ENCODE measurements at places on chromosomes 1 and 21.

DNA sequence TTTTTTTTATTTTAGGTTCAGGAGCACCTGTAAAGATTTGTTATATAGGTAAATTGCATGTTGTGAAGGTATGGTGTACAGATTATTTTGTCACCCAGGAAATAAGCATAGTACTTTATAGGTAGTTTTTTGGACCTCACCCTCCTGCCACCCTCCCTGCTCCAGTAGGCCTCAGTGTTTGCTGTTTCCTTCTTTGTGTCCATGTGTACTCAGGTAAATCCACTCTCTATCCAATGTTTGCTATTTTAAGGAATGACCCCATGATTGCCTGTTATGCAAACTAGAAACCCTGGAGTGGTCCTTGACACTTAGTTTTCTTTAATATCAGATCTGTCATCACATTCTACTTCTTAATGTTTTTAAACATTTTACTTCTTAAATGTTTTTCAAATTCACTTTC is 33.9 kb downstream of the LHX9 start:
- no peak for DNase-seq

DNA sequence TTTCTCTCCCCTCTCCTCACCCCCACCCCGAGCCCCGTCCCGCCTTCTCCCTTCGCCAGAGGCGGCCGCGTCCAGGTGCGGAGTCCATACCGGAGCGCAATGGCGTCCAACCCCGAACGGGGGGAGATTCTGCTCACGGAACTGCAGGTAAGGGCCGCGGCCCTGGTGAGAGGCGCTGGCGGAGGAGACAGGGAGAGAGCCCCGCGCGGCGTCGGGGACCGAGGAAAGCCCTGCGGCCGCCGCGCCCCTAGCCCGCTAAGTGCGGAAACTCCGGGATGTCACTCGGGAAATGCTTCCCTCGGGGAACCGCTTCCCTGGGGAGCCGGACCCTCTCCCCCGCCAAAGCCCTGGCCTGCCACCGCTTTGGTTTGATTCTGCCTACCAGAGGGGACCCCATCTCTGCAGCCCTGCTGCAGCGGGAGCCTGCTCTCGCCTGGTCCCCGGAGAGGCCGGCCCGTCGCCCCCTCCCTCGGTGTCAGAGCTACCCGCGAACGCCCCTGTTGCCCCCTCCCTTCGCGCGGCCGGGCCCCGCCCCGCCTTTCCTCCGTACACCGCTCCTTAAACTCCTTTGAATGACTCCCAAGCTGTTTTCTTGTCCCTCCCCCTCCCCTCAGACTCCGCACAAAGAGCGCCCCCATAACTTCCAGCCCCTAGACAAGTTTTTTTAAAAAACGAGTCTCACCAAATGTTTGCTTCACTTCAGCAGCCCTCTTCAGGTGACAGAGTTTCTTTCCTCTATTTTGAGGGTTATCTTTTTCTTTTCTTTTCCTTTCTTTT is 597 bp downstream of the PKN2 start:
- DNase-seq: peak; percentile 20

DNA sequence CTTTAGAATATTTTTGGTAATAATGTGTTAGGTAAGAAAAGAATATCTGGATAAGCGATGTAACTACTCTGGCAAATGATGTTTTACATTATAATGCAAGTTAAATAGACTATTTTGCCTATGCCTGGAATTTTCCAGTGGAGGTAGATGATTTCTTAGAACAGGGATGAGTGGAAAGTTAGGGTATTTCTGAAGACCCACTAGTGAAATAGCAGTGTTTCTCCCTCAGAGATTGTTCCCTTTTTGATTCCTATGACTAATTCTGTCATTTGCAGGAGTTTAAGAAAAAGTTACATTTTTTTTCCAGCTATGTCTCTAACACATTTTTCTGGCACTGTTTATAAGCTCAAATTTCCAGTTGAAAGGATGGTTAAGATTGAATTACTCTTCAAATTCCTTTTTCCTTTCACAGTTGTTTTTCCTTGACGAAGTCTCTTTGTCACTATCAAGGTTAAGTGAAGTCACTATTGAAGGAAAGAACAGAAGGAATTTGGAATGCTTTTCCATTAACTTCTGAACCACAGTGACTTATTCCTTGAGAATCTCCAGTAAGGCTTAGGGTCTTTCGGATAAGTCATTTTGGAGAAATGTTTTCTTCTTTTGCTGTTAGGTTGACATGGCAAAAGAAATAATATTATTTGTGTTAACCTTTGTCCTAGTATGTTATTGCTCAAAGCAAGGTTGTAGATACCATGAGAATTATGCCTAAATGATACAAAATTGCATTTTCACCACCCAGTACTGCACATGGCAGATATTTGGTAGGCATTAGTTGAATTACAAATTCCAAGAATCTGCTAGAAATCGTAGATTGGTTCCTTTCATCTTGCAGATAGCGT is 42.9 kb upstream of the ZNF326 start:
- DNase-seq: no peak

DNA sequence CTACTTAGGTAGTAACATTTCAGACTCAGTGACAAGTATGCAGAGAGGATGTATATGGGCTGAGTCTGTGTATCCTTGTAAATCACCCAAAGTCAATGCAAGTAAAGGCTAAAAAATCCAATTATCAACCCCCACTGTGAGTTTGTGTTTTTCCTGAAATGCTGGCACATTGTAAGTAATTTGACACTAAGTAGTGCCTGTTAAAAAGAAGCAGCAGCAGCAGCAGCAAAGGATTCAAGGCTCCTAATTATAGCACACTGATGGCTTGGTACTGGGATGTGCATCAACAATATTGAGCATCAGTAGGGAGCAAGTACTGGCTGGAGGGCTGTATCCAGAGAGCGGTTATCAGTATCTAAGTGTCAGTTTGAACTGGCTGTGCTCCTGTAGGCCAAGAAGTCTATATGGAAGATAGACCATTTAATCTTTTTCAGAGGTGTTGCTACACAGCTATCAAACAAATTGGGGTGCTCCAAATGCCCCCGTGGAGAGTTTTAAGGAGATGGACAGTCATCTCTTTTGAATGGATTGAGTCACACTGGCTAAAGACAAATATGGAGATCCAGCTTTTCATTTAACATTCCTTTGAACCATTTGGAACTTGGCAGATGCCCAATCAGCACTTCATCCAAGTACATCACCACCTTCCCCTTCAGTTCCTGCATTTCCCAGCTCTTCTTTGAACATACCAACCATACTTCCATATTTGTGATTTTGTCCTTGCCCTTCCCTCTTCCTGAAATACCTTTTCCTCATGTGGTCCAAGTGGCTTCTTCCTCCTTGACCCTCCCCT is 241.2 kb upstream of the ST6GALNAC5 start:
- DNase-seq: no peak

- no peak for DNase-seq
Observed at GRCh38 chr1:43853161-43853921, 80.3 kb upstream of the ARTN start.

DNA sequence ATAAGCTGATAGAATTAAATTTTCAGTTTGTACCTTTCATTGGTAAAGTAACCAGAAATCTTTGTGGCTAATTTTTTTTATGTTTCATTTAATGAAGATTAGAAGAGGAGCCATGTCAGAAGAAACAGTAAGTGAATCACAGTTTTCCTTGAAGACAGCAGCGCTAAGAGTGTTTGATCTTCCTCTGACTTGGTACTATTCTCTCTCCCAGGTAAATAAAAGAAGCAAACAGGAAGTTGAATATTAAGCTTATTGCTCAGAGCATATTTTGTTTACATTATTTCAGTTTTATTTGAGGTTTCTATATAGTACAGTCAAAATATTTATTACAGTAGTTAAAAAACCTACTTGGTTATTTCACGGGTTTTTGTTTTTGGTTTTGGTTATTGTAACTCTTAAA is 3.7 kb downstream of the MIGA1 start:
- no peak for DNase-seq

DNA sequence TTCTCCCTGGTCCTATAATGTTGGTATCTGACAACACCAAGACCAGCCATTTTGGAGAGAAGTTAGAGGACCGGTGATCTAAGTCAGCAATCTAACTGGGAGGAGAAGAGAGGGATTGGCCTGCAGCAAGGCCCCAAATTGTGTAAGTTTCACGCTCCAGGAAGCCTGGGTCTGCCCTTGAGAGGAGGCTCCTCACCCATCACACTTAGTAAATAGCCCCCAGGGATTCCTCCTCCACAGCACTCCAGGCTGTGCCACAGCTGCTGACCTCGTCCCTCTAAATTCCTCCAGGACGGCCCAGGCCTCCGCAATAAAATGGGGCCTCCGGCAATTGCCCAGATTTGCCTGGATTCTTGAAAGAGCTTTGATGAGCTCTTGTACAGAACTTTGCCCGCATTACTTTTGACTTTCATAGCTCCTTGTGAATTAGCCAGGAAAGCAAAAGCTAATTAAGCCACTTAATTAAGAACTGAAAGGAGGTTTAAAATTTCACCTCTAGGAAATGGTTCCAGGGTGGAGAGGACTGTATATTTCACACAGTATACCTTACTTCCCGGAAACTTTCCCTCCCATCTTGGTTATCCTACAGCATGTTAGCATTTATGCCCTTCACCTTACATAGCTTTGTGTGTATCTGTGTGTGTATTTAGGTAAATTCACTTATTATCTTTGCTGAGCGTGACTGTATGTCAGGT is 90.5 kb downstream of the LAMC2 start:
- no peak for DNase-seq

DNA sequence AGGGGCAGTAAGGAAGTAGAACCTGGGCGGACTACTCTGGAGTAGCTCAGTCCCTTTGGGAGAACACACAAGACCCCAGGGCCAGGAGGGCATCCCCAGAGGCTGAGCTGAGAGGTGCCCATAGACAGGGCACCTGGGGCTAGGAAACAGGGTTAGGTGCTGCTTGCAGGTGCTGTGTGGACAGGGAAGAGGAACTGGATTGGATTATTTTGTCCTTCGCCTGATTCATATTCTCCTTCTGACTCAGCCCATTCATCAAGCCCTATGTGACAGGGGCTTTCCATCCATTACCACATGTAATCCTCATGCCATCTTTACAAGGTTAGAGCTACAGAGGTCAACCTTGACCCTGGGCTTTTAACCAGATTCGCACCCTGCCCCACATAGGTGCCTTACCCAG is 183.9 kb downstream of the C1orf94 start:
- DNase-seq: no peak

DNA sequence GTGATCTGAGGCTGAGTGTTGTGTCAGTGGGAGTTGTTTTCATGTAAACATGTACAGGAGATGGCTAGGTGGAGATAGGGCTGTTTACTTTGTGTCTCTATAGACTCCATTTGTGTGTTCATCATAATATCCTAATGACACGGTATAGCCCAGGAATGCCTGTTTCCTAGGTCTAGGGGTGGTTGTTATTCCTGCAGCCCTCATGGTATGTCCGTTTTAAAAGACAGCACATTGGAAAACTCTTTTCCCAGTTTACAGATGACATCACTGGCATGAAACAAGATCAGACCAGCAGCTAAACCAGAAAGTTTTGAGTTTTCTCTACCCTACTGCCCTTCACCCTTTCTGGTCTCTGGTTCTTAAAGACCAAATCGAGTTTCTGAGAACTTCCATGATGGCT is 227.3 kb upstream of the TMEM51 start:
- DNase-seq: no peak

GRCh38 chr1:42786097-42786496 is 1.3 kb downstream of the TMEM269 start:
- no peak for DNase-seq

- no peak for DNase-seq
Observed at GRCh38 chr1:148363439-148363810, 119.7 kb downstream of the PPIAL4G start.

GRCh38 chr1:44531785-44532566 is 126.9 kb downstream of the RNF220 start:
- peak; percentile 15 for DNase-seq

GRCh38 chr1:22051607-22052114 is 848 bp upstream of the CDC42 start:
- DNase-seq: no peak

- DNase-seq: no peak
Observed at GRCh38 chr1:171037626-171038025, 53.1 kb upstream of the FMO3 start.

GRCh38 chr1:165543532-165544438 is at the start of gene LRRC52:
TSS of gene LRRC52 (plus strand) at chr1:165544000. CDS start at chr1:165544297, 297 bp downstream.
- no peak for DNase-seq

DNA sequence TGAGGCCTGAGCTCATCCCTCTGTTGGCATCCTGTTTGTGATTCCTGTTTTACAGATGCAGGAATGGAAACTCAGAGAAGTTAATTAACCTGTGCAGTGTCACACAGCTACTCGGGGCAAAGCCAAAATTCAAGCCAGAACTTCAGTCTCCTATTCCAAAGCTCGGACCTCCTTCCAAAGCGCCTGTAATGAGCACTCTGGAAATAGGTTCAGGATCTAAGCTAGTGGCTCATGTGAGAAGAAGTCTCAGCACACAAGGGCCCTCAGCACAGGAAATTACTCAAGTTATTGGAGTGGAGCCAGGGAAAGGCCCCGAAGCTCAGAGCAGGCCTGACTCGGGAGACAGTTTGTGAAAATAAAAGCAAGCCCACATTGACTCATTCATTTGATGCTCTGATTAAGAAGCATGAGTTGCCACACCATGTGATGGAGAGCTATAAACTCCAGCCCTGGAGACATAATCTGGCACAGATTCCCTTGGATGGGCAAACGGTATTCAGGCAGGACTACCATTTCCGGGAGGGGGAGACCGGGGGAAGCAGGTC is 50.6 kb upstream of the LYST start:
- DNase-seq: peak; percentile 79

DNA sequence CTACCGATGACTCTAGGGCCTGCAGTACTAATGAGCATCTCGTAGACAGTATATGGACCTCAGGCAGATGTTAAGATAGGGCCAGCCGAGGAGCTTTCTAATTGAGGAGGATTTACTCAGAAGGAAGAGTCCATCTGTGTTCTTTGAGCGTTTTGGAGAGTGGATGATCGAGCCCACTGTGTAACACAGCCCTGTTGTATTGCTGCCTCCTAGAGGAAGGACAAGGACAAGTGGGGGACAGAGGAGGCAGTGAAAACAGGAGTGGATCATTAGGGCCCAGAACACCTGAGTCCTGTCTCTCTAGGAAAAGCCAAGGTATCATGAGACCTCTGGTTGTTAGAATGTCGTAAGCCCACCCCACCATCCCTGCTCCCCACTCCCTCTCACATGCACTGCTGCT is 62.9 kb downstream of the TBX19 start:
- DNase-seq: no peak

DNA sequence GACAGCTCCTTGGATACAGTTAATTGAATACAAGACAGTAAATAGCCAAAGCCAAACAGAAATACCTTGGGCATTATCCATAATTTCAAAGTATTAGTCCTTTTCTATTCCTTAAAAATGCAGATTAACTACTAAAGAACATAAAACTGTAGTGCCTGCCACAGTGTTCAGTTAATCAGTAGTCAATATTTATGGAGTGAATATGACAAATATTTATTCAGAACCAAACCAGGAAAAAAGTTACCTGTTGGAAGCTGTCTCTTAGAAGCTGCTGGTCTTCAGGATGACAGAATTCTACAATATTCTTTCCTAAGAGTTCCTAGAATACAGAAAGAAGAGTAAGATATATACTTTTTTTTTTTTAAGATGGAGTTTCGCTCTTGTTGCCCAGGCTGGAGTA is 18.2 kb upstream of the CTSK start:
- no peak for DNase-seq

GRCh38 chr1:234768171-234768568 is 158.2 kb upstream of the IRF2BP2 start:
- no peak for DNase-seq
